Kidney glomerular epithelial cell (primary cell): ENCODE measurements at places on chromosomes 1 and 21.
A peak's percentile ranks its signal among the peaks of the same experiment; 100 is the strongest.

DNA sequence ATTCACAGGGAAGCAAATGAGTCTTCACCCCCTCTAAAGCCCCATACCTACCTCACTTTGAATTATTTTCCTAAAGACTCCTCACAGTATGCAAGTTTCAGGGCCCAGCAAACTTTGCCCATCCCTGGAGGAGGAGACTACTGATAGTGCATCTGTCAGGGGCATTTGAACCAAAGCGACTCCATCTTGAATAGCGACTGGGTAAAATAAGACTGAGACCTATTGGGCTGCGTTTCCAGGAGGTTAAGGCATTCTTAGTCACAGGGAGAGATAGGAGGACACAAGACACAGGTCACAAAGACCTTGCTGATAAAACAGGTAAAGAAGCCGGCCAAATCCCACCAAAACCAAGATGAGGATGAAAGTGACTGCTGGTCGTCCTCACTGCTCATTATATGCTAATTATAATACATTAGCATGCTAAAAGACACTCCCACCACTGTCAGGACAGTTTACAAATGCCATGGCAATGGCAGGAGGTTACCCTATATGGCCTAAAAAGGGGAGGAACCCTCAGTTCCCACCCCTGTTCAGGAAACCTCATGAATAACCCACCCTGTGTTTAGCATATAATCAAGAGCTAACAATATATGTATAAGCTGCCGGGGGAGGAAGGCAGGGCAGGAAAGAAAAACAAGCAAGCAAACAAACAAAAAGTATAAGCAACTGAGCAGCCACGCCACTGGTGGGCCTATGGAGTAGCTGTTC is 3.3 kb upstream of the PKNOX1 start:
- no peak for DNase-seq

GRCh38 chr1:229408458-229409037 is 25.3 kb downstream of the ACTA1 start:
- DNase-seq, result no peak

DNA sequence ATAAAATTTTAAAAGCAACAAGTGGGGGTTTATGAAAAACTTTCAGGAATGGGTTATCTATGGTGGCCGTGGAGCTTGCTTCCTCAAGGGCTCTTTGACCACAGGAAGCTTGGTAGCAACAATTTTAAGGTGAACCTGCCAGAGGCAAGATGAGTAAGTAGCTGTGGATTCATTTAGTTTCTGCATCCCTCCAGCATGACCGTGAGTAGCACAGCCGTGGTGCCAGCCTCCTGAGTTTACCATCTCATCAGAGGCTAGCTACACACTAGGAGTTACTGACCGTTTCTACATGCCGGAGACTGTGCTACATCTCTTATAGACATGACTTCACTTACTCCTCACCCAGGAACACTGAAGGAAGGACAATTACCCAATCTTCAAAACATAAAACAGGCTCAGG is 30.1 kb upstream of the PLEKHG5 start:
- no peak for DNase-seq

GRCh38 chr1:237811633-237812032 is 79.1 kb downstream of the ZP4 start:
- no peak for DNase-seq

- no peak for DNase-seq
Measured at GRCh38 chr1:115041654-115042053, 12.0 kb downstream of the TSHB start.

GRCh38 chr1:155064832-155065429 is 1.4 kb downstream of the EFNA4 start:
- no peak for DNase-seq

- DNase-seq, result peak; percentile 71
Measured at GRCh38 chr1:178037510-178038253, 56.2 kb upstream of the RASAL2 start.

DNA sequence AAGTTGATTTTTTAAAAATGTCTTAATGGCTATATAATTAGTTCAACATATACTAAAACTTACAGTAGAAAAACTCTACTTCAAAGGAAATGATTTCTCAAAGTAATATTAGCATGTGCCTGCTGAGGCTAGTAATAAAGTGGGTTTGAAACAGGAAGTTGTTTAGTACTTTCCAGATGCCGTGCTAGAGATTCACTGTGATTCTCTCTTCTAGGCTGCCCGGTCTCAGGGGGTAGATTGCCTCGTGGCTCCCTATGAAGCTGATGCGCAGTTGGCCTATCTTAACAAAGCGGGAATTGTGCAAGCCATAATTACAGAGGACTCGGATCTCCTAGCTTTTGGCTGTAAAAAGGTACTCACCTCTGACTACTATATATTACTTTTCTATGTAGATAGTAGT is 9.1 kb downstream of the EXO1 start:
- DNase-seq, result no peak

DNA sequence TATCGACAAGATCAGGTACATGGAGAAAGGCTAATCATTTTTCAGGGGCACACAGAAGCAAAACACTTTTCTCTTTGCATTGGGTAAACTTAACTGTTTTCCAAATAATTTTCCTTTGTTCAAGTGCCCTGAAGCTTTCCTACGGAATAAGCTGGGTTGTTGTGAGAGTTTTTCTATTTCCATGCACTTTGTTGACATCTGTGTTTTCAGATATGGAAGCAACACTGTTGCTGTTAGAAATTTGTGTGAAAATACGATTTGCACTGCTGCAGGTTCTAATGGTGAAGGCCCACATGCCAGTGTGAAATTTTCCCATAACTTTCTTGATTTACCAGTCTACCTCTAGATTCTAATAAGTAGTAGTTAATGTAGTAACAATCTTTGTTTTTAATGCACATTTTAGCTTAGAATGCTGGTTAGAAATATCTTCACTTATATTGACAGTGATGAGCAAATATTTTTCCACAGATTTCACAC is 18.3 kb downstream of the NFYC start:
- DNase-seq, result no peak

GRCh38 chr1:221701570-221702186 is 40.2 kb downstream of the DUSP10 start:
- no peak for DNase-seq
